ENCODE measurements at places on chromosomes 3 and 15.

- no peak for DNase-seq
These were observed 91.7 kb upstream of the LPP start for GRCh38 chr3:188062216-188062615.

DNA sequence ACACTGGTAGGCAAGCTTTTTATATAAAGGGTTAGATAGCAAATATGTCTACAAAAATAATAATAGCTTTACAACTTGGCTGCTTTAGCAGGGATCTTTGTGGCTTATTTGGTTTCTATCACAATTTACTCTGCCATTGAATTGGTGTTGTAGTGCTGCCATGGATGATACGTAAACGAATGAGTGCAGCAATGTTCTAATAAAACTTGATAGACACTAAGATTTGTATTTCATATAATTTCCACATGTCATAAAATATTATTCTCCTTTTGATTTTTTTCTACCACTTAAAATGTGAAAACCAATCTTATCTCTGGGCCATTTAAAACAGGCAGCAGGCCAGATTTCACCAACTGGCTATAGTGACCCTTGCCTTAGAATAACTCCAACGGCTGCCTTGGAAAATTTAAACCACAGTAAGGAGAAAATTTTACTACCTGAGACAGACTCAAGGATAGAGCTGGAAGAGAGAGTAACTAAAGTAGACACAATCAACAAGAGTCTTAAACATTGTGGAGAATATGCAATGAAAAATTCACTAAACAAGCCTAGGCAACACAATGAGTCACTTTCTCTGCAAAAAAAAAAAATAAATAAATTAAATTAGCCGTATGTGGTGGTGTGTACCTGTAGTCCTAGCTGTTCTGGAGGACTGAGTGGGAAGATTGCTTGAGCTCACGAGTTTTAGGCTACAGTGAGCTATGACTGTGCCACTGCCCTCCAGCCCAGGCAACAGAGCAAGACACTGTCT, 8.1 kb downstream of the NPHP3 start:
- DNase-seq: no peak

DNA sequence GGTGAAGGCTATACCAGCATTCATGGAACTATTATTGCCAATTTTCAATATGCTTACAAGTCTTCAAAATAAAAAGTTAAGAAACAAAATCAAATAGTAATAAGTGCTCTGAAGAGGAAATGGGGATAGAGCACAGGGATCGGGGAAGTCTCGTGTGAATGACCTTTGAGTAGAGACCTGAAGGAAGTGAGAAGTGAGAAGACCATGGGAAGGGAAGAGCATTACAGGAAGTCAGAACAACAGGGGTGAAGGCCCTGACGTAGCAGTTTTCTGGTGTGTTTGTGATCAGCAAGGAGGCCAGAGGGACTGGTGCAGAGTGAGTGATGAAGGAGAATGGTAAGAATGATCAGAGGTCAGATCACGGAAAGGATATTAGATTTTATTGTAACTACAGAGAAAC, 48.1 kb downstream of the STAC start:
- DNase-seq: no peak

DNA sequence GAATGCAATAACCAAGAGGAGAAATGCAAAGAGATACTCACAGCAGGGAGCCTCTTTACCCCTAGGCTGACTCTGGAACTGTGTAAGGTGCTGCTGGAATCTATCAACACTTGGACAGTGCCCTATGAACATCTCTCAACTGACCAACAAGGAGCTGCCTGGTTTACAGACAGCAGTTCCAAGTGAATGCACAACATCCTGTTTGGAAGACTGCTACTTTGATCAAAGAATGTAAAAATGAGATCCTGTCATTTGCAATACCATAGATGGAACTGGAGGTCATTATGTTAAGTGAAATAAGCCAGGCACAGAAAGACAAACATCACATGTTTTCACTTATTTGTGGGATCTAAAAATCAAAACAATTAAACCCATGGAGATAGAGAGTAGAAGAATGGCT, 136.3 kb downstream of the IMPG2 start:
- no peak for DNase-seq

GRCh38 chr15:45456212-45457106, 66.1 kb downstream of the SLC30A4 start:
- DNase-seq: peak; percentile 57

DNA sequence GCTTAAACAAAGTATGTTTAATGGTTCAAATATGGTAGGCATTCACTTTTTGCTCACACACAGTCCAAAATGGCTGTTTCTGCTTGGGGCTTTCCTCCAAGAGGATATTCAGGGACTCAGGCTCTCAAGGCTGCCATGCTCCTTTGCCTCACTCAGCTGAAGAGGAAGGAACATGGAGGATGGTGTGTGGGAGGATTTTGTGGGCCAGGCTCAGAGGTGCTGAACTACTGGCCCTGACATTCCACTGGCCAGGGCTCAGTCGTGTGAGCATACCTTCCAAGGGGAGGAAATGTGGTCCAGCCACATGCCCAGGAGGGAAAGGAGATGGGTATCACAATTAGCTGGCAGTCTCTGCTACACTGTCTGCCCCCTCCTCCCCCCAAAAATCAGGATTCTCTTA, 8.7 kb downstream of the PXYLP1 start:
- DNase-seq: no peak

All from 8988T (cell line).